ENCODE measurements at places on chromosomes 6 and 20.

DNA sequence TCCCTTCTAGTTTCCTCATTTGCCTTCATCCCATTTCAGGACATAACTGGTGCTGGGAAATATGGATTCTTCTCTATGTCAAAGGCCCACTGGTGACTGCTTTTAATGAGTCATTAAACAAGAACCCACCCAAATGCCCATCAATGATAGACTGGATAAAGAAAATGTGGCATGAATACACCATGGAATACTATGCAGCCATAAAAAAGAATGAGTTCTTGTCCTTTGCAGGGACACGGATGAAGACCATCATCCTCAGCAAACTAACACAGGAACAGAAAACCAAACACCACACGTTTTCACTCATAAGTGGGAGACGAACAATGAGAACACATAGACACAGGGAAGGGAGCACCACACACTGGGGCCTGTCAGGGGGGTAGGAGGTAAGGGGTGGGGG lies 310.7 kb downstream of the ESR1 start:
- DNase-seq: no peak

DNA sequence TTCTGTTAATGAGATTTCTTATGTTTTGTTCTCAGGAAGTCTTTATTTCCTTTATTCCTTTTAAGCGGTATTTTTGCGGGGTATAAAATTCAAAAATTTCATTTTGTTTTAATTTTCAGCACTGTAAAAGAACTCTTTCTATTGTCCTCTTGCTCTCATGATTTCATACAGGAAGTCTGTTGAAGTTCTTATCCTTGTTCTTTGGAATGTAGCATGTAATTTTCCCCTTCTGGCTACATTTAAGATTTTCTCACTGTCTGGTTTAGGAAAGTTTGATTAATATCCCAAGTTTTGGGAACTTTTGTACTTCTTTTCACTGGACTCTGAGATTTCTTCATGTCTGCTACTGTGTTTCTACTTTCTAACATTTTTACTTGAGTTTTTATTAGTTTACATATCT lies 581.4 kb upstream of the GJE1 start:
- DNase-seq: no peak

GRCh38 chr20:4459081-4459480 lies 262.6 kb upstream of the PRND start:
- DNase-seq: no peak

- no peak for DNase-seq
Measured at GRCh38 chr6:131867744-131868143, 59.9 kb downstream of the ENPP1 start.

DNA sequence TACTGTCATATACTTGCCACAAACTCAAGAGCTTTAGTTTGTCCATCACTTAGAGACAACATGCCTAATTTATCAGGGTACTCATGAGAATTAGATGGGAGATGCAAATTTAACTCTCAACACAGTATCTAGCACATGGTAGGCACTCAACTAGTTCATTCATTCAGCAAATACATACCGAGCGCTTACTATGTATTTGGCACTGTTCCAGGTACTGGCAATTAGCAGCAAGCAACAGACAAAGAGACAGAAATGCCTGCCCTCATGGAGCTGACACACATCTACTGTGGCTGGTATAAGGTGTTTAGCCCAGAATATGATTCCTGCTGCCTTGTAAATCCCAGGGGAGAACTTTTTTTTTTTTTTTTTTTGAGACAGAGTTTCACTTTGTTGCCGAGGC lies 4.8 kb downstream of the MICAL1 start:
- no peak for DNase-seq

DNA sequence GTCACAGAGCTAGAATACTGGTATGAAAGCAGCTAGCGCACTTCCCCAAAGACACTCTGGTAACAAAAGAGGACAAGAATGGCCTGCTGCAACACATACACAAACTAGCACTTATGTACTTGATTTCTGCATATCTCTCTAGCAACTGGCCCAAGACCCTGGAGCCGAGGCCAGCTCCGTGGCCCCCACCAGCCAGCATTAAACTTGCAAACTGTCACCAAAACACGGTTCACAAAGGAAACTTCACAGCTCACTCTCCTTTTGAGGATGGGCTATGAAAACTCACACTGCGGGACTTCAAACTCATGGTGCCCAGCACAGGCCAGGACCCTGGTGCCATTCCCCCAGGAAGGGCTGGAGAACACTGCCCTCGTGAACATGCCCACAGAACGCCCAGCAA lies 115.9 kb upstream of the RPS6KA2 start:
- no peak for DNase-seq

DNA sequence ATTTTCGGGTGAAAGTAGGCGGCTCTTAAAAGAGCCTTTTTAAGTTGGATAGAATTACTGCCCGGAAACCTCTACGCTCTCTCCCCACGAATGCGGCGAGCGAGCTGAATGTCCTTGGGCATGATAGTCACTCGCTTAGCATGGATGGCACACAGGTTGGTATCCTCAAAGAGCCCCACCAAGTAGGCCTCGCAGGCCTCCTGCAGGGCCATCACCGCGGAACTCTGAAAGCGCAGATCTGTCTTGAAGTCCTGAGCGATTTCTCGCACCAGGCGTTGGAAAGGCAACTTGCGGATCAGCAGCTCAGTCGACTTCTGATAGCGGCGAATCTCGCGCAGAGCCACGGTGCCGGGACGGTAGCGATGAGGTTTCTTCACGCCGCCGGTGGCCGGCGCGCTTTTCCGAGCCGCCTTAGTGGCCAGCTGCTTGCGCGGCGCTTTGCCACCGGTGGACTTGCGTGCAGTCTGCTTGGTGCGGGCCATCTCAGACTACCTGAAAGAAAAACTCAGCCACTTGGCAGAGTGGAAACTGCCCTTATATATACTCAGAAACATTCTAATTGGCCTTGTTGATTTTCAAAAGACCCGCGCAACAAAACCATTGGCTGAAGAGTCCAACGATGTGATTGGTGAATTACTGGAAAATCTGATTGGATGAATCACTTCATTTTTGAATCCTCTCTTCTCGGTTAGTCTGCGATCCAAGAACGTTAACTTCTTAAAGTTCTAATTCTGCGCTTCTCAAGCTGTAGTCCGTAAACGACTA lies 93.9 kb upstream of the BTN3A2 start:
- DNase-seq: peak; percentile 84

Data from left lung (tissue), 14 donors.